Cardiac fibroblast (primary cell): ENCODE measurements at places on chromosomes 7 and 10.

DNA sequence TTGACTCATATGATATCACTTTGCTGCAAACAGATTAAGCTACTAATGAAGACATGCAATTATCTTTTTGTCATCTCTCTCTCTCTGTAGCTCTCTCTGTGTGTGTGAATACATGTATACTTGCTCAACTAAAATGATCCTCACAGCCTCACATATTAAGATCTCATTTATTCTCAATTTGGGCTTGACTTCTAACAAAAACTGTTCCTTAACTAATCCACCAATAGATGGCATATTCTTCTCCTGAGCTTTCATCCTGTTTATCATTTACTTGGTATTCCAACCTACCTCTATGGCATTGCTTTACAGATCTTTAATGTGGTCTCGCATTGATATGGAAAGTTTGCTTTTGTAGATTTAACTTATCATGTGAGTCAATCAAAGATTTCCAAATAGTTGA, 540.4 kb downstream of the CNTNAP2 start:
- DNase-seq = no peak

GRCh38 chr7:154255324-154255723, 203.1 kb downstream of the DPP6 start:
- DNase-seq = no peak

GRCh38 chr10:51139176-51139575, 64.9 kb downstream of the PRKG1 start:
- DNase-seq = no peak

GRCh38 chr10:71631007-71631861, 88.3 kb downstream of the C10orf105 start:
- DNase-seq = no peak
